Lung microvascular endothelial cell (primary cell): ENCODE measurements at places on chromosomes 16 and 17. TPM values are rescaled to one million over a fixed set of nuclear protein-coding genes. Genes with fewer than 3 reads are reported as not detected.

GRCh38 chr17:281365-281999 lies 71.1 kb downstream of the RPH3AL start:
- no peak for DNase-seq

DNA sequence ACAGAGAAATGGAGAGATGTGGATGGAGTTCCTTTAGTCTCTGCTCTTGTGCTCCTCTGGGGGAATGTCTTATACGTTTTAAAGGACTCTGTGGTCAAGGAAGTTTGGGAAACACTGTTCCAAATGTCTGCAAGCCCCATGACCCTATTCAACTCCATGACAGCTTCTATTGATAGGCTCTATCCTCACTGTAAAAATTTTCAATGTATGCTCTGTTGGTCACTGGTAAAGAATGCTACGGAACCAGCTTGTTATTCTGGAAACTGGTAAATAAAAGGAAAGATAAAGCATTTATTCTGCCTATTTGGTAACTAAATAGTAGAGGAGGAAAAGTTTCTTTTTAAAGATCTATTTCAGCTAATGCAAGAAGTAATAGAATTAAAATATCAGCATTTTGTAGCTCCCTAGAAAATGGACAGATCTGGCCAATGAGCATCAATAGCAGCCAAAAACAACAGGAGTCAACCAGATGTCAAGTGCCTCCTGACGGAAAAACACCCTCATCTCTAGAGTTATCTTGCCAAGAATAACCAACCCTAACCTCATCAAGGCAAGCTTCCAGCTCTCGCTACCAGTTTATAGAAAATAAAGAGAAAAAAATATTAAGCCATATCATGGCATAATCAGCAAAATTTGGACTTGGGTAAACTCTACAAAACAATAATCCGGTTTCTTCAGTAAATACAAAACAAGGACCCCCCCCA lies 16.1 kb downstream of the GDE1 start:
- peak; percentile 35 for DNase-seq

DNA sequence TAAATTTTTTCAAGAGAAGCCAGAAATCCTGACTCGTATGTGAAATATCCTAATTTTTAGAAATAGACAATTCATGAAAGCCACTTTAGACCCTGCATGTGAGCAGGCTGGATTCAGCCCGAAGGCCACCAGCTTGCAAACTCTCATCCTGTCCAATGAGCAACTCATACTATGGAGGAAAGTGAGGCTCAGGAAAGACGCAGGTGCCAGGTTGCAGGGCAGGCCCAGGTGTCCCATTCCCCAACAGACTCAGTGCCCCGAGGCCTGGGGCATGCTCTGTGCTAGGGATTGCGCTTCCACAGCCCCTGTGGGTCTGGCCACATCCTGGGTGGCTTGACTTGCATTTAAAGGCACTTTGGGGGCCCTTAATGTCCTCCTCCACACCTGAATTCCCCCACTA lies 16.7 kb upstream of the RASD1 start:
- DNase-seq = no peak

The GCGR gene
- not detected in 2 replicates for total RNA-seq
